ENCODE measurements at places on chromosomes 3 and 15.

- DNase-seq = no peak
These were observed 21.7 kb downstream of the LSM3 start for GRCh38 chr3:14200276-14200675.

DNA sequence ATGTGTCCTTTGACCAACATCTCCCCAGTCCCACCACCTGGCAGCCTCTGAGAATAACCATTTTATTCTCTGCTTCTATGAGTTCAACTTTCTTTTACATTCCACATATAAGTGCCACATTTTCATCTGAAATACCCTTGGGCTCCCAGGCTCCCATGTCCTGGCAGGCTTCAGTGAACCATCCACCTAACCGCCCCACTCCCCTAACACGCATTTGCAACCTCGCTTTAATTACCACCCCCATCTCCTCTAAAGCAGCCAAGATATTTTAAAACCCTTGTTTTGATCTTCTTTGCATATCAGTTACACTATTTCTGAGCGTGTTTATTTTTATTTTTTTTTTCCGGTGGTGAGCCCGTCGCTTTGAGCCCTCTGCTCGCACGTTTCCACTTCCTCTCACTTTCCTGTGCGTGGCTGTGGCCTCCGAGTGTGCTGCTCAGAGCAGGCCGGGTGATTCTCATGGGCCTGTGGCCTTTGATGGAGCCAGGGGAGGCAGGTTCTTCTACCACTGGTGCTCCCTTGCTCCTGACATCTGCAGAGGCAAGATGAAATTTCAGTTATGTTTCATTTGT, 195.4 kb upstream of the LPP start:
- no peak for DNase-seq

DNA sequence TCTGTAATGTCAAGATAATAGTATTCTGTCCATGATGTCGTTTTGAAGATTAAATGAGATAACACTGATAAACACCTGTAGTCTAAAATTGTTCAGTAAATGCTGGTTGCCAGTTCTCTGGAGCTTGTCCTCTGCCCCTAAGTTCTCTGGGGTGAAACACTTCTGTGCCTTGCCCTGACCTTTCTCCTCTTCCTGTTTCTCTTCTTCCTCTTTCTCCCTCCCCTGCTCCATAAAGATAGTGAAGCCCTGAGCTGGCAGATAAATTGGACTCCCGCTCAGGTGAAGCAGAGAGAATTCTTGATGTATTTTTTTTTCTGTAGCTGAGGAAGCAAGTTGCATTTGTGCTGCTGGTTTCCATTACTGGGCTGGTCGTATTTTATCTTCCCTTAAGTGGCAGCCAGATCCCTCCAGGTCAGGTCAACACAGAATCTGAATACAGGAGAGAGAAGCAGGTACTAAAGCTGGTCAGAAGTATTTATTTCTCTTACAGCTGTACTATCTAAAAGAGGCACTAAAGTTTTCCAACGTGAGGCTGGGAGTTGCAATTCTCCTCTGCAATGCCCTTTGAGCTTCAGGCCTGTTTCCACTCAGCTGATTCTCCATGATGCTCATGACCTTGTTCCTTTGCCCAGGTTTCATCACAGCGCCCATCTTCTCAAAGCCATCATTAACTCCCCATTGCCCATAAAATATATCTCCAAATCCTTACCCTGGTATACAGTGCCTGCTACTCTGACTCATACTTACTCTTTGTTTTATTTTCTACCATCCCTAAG, 319.3 kb upstream of the CFAP20DC start:
- no peak for DNase-seq

- DNase-seq = no peak
These were observed at the start of gene CSPG5 for GRCh38 chr3:47578691-47579632. TSS of gene CSPG5 (minus strand) at chr3:47578865. CDS start at chr3:47578693, 172 bp downstream.

- no peak for DNase-seq
These were observed 755.3 kb downstream of the ROBO1 start for GRCh38 chr3:79012530-79012913.

DNA sequence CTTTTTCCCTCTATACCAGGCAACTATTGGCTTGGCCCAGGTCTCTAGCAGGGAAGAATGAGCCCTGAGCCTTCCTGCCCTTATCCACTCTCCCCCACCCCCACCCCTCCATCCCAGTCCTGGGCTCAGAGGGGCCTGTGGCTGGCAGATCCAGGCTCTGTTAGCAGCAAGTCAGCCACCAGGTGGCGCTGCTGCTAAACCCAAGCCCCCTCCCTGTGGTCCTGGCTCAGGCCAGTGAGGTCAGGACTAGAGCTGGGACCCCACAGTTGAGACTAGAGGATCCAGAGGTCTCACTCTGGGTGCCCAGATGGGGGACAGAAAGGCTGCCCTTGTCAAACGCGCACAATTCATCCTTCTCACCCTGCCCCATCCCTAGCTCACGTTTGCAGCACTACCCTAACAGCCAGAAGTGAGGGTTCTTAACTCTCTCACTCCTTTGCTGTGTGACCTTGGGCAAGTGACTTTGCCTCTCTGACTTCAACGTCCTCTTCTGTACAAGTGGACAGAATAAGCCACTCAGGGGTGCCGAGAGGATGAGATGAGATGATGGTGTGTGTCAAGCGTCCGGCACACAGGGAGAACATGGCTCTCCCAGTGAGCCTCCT, 46.8 kb upstream of the SLC6A1 start:
- DNase-seq = no peak

- no peak for DNase-seq
These were observed 4.6 kb downstream of the SNAP23 start for GRCh38 chr15:42499858-42500609.

DNA sequence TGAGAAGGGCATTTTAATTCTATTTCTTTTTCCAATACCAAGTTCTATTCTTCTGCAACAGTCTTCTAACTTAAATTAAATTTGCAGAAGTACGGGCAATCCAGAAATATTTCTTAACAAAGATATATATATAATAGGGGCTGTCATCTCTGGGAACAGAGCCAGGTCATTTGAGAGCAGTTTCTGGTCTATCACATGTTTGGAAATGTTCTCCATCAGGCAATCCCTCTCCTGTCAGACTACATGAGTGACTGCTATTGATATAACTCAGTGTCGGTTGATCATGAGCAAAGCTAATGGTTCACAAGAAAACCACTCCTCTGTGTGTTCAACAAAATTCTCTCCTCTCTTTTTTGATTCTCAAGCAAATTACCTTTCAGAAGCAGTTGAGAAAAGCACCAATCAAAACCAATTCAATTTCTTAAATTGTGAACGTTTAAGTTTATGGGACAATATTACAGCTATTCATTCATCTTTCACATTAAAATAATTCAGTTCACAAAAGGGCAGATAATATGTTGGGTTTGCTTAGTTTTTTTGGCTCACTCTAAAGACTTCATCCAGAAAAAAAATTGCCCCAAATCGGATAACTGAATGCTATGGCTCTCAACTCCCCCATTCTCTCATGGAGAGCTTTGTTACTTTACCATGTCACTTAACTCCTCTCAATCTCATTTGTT, 152.9 kb upstream of the TGFBR2 start:
- no peak for DNase-seq

DNA sequence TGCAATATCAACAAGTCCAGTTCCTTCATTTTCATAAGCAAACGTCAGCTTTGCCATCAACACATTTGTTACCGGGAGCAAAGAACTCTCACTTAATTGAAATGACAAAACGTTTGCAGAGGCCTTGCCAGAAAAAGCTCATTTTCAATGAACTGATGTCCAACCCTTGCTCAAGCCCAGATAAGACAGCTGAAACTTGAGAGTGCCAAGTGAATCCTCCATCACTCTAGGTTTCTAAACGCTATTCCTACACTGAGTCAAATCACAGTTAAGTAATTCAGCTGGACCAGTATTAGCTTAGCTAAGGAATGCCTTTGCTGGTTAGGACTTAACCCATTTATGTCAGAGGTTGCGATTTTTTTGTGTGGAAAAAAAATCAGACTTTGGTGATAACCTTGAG, 11.5 kb downstream of the CHSY1 start:
- no peak for DNase-seq

DNA sequence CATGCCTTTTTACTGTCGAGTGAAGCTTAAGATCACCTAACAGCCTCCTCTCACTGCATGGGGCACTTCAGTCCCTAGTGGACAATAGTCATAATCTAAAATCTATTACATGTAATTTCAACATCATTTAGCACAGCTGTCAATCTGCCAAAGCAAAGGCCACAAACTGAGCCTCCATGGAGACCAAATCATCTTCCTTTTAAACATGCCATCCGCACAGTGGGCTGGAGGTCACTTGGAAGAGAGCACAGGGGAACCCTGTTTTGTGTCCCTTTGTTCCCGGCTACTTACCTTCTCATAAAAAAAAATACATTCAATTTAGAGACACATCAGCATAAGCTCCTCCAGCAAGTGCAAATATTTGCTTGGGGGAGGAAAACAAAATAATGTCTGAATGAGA, 167.3 kb downstream of the SQOR start:
- DNase-seq = no peak

GRCh38 chr3:19348941-19349564, 200.7 kb downstream of the KCNH8 start:
- no peak for DNase-seq

DNA sequence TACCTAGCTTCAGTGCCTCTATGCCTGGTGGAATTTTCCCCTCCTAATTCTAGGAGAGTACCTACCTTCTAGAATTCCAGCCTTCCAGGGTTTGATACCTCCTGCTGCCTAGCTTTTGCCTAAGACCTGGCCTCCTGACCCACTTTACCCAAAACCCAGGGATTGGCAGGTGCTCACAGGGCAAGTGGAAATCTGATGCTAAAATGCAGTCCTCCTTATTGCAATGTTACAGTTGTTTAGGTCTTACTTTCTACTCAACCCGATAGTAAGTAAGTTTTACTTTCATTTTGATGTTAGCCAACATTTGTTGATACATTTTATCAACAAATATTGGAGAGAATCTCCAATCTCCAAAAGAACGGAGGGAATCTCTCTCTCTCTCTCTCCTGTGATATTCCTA, 275.9 kb downstream of the DOCK3 start:
- no peak for DNase-seq

GRCh38 chr15:91223863-91224262, 123.8 kb downstream of the SV2B start:
- no peak for DNase-seq

DNA sequence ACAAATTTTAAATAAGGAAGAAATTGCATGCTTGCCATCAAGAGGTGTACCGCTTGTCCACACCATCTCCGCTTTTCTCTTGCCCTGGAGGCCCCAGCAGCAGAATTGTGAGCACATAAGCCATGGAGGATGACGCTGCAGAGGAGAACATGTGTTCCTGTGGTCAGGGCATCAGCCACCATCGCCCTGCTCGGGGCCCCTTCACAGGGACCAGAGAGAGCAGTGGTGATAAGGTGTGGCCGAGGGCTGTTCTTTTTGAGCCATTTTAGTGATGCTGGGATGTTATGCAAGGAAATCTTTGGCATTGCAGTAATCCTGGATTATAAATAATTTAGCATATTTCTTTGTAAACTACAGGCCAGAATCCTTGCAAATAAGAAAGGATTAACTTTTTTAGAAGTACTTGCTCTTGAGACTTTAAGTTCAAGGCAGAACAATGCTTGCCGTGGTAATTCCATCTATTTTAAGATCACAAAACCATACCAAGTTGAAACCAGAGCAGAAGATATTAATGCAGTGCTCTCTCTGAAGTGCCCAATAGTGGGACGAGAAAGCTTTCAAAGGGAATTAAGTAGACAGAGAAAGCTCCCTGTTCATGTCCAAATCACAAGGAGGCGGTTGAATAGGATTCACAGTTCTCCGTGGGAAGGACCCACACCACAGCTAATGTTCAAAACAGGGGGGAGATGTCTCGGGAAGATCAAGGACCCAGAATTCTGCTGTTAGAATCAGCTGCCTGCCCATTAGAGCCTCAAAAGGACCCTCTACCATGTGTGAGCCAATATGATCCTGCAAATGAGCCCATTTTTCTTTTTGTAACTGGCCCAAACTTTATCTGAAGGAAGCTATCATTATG, 338.5 kb downstream of the RORA start:
- no peak for DNase-seq
